ENCODE measurements at places on chromosomes 5 and 9.

GRCh38 chr5:109987970-109988369 is 298.2 kb downstream of the MAN2A1 start:
- H3K4me3 ChIP-seq: peak overlapping the region; percentile 52
- peak overlapping the region; percentile 95 for H3K27ac ChIP-seq
- DNase-seq: no peak

DNA sequence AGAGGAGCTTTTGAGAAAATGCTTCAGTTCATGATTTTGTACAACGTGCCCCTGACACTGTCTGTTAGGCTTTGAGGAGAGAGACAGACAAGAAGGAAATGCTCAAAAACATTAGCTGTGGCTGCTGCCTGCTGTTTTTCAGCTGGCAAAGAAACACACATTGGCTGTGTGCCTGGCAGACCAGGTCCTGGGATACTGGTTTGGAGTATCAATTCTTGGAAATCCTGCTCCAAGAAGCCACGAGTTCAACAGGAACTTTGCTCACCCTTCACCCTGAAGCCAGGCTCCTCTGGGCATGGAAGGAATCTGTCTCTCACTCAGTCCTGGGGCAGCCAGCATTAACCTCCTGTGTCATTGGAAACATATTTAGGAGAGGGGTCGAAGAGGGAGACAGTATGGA is 245.5 kb downstream of the AUH start:
- no peak for DNase-seq
- H3K4me3 ChIP-seq: no peak overlapping the region
- H3K27ac ChIP-seq: no peak overlapping the region
- no peaks in the 10 kb centered on the region for H3K36me3 ChIP-seq
- H3K27me3 ChIP-seq: no peaks in the 10 kb centered on the region

DNA sequence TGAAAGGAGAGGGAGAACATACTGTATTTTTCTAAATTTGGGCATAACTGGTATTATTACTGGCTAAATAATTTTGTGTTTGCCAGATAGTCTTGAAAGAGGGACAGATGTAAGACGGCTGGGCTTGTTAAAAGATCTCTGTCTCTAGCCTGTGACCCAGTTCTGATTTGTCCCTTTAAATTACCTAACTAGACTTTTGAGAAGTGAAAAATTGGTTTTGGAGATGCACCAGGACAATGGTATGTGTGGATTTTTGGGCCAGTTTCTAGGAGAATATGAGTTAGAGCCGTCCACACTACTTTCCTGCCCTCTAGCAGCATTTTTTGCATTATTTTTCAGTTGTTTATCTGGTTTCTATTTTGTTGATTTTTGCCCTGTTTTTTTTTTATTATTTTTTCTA is 33.5 kb downstream of the LNPEP start:
- H3K27me3 ChIP-seq: no peaks in the 10 kb centered on the region
- H3K36me3 ChIP-seq: no peaks in the 10 kb centered on the region
- no peak for DNase-seq
- peaks cover 37% of the 10 kb centered on the region for H3K4me1 ChIP-seq

- no peaks in the 10 kb centered on the region for H3K4me1 ChIP-seq
- DNase-seq: no peak
- H3K4me3 ChIP-seq: no peak overlapping the region
- H3K27ac ChIP-seq: no peak overlapping the region
- no peaks in the 10 kb centered on the region for H3K27me3 ChIP-seq
- H3K36me3 ChIP-seq: no peaks in the 10 kb centered on the region
Observed at GRCh38 chr5:29150840-29151239, 2042.6 kb upstream of the CDH6 start.

DNA sequence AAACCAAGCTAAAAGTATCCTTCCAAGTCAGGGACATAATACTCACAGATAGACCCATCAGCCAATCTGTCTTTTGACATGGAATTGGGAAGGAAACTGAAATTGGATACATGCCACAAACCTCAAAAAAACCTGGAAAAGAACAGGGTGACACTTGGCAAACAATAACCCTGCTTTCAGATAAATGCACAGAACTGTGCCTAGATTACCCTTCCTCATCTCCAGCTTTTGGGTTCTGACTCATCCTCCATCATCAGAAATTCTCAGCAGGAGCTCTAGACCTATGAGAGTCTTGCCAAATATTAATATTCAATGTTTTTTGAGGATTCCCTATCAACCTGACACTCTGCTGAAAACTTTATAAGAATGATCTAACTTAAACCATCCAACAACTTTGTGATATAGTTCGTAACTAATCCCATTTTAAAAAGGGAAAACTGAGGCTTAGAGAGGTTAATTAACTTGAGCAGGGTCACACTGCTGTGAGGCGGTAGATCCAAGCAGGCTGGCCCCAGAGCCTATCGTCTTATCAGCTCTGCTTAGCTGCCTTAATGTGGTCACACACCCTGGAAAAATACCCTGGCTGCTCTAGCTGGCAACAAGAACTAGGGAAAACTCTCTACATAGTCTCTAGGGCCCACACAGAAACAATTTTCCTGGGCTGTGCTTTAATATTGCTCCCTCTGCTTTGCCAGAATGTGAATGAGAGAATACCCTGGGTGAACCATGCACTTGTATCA is 157.0 kb upstream of the TRPC7 start:
- no peak for DNase-seq
- no peak overlapping the region for H3K27ac ChIP-seq
- no peaks in the 10 kb centered on the region for H3K27me3 ChIP-seq
- H3K4me1 ChIP-seq: no peaks in the 10 kb centered on the region

GRCh38 chr9:135043345-135043744 is 44.1 kb upstream of the OLFM1 start:
- H3K27me3 ChIP-seq: no peaks in the 10 kb centered on the region
- H3K36me3 ChIP-seq: no peaks in the 10 kb centered on the region

GRCh38 chr5:115661101-115661500 is 35.3 kb upstream of the TMED7 start:
- no peak overlapping the region for H3K27ac ChIP-seq
- H3K36me3 ChIP-seq: no peaks in the 10 kb centered on the region
- no peak for DNase-seq
- peaks cover 8% of the 10 kb centered on the region for H3K4me1 ChIP-seq
- H3K27me3 ChIP-seq: no peaks in the 10 kb centered on the region
- no peak overlapping the region for H3K4me3 ChIP-seq

DNA sequence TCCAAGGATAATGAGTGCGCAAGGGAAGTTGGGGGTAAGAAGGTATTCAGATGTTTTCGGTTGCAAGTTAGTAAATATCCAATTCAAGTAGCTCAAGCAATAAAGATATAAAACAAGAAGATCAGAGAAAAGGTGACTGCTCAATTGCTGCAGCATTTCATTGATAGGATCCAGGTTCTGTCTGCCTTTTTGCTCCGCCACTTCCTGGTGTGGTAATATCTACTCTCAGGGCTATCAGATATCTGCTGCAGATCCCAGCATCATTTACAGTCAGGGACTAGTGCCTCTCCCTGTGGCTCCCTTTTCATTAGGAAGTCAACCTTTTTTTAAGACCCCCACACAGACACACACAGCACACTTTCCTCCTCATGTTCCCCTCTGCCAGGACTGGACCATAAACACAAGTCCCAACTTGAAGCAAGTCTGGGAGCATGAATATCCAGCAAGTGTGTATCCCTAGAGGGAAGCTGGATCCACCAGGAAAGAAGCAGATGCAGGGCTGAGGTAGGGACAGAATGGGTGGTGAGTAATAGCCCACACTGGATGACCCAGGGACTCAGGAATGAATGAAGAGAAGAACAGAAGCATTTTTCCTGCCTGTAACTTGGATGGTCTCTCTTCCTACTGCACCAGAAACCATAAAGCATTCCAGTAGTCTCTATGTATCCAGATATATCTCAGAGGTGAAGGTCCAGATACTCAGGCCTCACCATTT is 53.7 kb downstream of the ZNF622 start:
- DNase-seq: no peak
- H3K36me3 ChIP-seq: no peaks in the 10 kb centered on the region

DNA sequence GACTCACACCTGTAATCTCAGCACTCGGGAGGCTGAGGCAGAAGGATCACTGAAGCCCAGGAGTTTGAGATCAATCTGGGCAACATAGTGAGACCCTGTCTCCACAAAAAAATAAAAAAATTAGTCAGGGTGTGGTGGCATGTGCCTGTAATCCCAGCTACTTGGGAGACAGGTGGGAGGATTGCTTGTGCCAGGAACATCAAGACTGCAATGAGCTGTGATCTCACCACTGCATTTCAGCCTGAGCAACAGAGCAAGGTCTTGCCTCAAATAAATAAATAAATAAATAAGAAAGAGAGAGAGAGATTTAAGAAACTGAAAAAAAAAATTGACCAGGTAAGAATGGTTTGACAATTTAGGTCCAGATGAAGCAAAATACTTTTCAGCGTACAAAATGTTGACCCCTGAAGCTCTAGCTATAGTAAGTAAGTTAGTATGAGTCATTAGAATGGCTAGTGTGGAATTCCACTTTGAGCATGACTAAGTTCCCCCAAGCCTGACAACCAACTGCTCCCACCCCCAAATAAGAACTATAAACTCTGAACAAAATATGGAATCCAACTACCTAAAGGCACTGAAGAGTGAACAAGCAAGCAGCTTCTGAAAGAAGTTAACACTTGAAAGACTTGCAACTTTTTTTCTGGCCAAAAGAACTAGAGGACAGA is 217.8 kb upstream of the TLE4 start:
- H3K36me3 ChIP-seq: no peaks in the 10 kb centered on the region
- DNase-seq: no peak
- no peaks in the 10 kb centered on the region for H3K4me1 ChIP-seq
- H3K4me3 ChIP-seq: no peak overlapping the region

DNA sequence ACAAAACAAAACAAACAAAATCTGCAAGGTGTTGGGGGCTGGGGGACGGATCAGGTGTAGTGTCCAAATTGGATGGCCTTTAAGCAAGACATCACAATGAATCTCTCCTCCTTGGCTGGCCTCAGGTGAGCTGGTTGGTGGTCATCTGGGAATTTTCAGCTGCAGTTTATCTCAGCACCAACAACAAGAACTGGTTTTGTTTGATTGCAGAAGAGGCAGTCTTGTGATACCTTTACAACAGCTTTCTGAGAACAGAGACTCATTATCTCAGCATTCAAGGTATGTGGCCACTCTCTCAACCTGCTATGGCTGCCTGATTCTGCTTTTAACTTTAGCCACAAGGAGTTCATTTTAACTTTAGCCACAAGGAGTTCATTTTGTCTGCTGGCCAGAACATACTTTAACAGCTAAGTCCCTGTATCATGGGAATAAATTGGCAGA is 1543.4 kb downstream of the EFNA5 start:
- no peak overlapping the region for H3K4me3 ChIP-seq
- no peaks in the 10 kb centered on the region for H3K4me1 ChIP-seq
- DNase-seq: no peak

DNA sequence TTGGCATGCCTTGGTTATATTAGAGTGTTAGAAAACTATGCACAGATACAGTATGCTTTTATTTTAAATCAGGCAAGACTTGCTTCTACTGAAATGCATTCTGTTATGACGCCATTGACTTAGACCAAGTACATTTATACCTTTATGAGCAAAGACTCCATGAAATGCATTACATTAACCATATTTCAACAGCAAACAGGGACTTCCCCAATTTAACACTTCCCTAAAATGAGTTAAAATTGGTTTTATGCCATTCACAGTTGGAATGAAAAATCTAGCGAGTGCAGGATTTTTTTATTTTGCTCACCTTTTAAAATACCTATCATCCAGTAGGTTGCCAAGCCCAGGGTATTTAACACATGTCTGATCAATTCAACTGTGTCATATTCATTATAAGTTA is 272.1 kb upstream of the IZUMO3 start:
- no peak overlapping the region for H3K27ac ChIP-seq
- no peaks in the 10 kb centered on the region for H3K4me1 ChIP-seq
- no peak overlapping the region for H3K4me3 ChIP-seq
- no peaks in the 10 kb centered on the region for H3K36me3 ChIP-seq
- no peak for DNase-seq

DNA sequence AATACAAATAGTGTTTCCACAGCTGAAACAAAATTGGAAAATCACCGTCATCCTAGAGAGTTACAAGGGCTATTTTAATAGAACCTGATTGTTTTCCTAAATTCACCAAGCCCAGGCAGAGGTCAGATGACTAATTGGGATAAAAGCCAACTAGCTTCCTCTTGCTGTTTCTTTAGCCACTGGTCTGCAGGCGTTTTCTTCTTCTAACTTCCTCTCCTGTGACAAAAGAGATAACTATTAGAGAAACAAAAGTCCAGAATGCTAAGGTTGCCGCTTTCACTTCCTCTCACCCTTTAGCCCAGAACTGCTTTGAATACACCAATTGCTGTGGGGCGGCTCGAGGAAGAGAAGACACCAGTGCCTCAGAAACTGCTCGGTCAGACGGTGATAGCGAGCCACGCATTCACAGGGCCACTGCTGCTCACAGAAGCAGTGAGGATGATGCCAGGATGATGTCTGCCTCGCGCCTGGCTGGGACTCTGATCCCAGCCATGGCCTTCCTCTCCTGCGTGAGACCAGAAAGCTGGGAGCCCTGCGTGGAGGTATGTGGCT is at the start of gene TLR4:
TLR4 (plus strand) TSS at position 380 of the 552 bp plus-strand sequence; CDS start at position 450, 70 bp downstream.
- H3K4me1 ChIP-seq: peaks cover 6% of the 10 kb centered on the region
- H3K4me3 ChIP-seq: peak within 1 kb of the TSS; percentile 71
- no peaks in the 10 kb centered on the region for H3K27me3 ChIP-seq
- DNase-seq: no peak
- H3K36me3 ChIP-seq: peaks cover 7% of the 10 kb centered on the region

- no peaks in the 10 kb centered on the region for H3K27me3 ChIP-seq
- no peak for DNase-seq
- H3K4me3 ChIP-seq: no peak overlapping the region
- H3K36me3 ChIP-seq: no peaks in the 10 kb centered on the region
- peaks cover 8% of the 10 kb centered on the region for H3K4me1 ChIP-seq
Observed at GRCh38 chr9:20562051-20562450, 60.2 kb downstream of the MLLT3 start.

DNA sequence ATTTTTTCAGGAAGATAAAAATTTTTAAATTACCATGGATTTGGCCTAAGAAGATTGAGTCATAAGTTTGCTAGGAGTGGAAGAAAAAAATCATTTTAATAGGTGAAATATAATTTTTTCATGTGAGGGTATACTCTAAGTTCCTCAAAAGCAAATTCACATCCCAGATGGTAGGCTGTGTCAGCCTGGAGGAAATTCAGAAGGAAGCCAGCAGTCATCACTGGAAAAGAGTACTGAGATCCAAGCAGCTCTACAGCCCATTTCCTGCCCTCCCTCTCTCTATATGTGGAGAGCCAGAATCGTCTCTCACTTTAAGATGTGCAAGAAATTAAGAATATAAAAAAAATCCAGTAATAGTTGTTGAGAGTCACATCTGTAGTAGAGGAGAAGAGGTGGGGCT is 126.5 kb upstream of the CDH18 start:
- H3K27me3 ChIP-seq: no peaks in the 10 kb centered on the region
- no peak overlapping the region for H3K4me3 ChIP-seq
- DNase-seq: no peak
- no peaks in the 10 kb centered on the region for H3K4me1 ChIP-seq

DNA sequence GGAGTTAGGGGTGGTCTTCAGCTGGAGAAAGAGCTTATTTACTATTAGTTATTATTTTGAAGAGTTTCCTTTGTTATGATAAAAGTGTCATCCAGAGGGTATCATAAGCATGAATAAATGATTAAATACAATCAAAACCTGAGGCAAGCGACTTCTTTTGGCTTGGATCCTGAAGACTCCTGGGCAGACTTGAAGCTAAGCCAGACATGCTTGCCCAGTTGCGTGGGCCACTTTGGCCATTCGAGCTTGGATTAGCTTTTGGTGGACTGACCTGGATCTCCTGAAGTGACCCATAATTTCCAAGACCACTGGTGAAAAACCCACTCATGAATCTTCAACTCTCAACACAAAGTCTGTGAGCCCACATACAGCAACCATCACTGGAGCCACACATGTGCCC is 335.8 kb downstream of the NR2F1-AS1 start:
- H3K36me3 ChIP-seq: no peaks in the 10 kb centered on the region
- no peaks in the 10 kb centered on the region for H3K4me1 ChIP-seq
- H3K27me3 ChIP-seq: no peaks in the 10 kb centered on the region
- H3K27ac ChIP-seq: no peak overlapping the region
- no peak for DNase-seq

Measured in thoracic aorta (tissue), 2 donors.